DND-41 (cell line): ENCODE measurements at places on chromosomes 6 and 20.

DNA sequence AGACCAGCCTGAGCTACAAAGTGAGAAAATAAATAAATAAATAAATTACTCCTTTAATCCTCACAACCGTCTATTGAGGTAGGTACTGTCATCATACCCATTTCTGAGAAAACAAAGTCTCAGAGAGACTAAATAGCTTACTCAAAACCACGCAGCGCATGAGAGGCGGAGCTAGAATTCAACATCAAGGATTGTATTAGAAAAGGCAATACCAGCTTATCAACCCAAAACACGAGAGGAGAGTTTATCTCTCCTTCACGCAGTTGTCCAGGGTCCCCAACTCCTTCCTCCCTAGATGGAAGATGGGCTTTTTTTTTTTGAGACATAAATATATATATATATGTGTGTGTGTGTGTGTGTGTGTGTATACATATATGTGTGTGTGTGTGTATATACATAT lies 12.2 kb downstream of the HNF4A start:
- H3K27me3 ChIP-seq = peaks cover 7% of the 10 kb centered on the region
- no peaks in the 10 kb centered on the region for H3K4me1 ChIP-seq
- H3K36me3 ChIP-seq = no peaks in the 10 kb centered on the region
- no peak overlapping the region for H3K4me3 ChIP-seq
- H3K27ac ChIP-seq = no peak overlapping the region
- no peak for DNase-seq

GRCh38 chr6:52540286-52540902 lies 36.5 kb downstream of the TRAM2 start:
- no peak overlapping the region for H3K4me3 ChIP-seq
- DNase-seq = no peak
- H3K36me3 ChIP-seq = no peaks in the 10 kb centered on the region
- peaks cover 57% of the 10 kb centered on the region for H3K4me1 ChIP-seq
- H3K27me3 ChIP-seq = no peaks in the 10 kb centered on the region

DNA sequence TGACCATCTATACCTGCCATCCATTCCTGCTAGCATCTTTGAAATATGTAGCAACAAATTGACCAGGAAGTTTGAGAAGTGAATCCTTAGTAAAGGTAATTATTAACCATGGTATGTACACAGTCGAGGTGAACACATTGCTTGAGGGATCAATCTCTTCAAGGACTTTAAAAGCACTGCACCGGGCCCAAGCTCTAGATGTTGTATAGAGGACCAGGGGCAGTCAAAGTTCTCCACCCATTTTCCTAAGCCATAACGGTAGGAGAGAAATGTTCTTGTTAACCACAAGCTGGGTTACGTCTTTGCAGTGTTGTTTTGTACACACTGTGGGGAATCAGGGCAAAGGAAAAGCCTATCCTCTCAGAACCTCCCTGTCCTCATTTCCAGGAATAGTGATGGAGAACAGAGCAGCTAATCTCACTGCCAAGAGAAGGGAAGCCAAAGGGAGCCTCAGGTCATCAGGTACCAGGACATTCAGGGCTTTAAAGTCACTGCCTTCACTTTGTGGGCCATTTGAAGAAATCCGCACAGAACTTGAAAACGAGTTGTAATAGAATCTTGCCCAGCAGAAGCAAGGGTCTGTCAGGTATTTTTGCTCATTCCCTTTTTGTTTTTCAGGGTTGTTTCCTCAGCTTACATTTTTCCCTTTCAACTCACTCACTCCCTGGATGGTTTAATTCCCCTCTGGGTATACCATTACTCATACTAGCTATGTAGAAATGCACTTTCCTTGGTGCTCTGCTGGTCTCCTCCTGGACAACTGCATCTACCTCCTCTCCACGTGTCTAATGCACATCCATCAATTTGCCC lies 5.3 kb upstream of the PM20D2 start:
- H3K27ac ChIP-seq = no peak overlapping the region
- DNase-seq = no peak
- no peaks in the 10 kb centered on the region for H3K36me3 ChIP-seq
- no peaks in the 10 kb centered on the region for H3K27me3 ChIP-seq
- H3K4me3 ChIP-seq = no peak overlapping the region

- H3K27me3 ChIP-seq = no peaks in the 10 kb centered on the region
- no peak overlapping the region for H3K27ac ChIP-seq
- no peaks in the 10 kb centered on the region for H3K36me3 ChIP-seq
- H3K4me3 ChIP-seq = no peak overlapping the region
- no peaks in the 10 kb centered on the region for H3K4me1 ChIP-seq
- no peak for DNase-seq
Measured at GRCh38 chr6:12974551-12974950, 258.0 kb downstream of the PHACTR1 start.

DNA sequence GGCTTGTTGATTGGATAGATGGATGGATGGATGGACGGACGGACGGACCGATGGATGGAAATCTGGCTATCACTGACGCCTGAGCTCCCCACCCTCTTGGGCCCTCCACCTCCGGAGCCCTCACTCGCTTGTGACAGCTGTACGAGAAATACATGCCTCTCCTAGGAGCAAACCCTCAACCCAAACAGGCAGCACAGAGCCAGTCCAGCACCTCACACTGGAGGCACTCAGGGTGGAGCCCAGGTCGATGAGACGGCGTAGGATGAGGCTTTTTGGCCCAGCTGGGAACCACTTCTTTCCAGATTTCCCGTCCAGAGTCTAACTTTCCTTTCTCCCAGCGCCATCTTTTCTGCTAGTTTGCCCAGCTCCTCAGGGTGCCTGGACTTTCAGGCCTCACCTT lies 2.7 kb upstream of the LY6G5C start:
- H3K4me1 ChIP-seq = no peaks in the 10 kb centered on the region
- H3K4me3 ChIP-seq = no peak overlapping the region
- no peaks in the 10 kb centered on the region for H3K27me3 ChIP-seq

DNA sequence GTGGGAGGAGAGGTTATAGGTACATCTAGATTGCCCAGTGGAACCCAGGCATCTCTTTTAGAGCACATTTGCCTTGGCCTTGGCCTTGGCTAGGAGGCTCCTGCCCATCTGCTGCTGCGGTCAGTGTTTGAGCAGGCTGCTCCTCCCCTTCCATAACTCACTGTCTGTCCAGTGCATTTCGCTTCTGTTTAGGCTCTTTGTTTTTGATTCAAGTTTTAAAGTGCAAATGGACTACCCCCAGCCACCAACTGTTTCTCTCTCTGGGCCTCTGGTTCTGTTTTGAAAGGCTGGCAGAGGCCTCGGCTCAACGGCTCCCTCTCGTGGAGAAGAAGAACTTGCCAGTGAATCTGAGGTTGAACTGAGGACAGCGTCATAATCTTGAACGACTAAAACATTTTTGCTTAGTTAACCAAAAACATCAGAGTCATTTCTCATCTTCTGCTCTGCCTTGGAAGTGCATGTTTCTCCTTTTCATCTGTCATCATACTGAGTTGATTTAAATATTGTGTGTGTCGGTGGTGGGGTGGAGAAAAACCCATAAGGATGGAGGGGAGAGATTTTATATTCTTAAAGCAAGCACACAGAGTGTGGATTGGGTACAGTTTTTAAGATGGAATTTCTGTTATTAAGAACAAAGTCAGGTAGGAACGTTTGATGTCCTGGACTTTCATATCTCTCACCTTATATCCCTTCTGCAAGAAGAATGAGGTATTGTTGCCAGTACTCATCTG lies 171.4 kb downstream of the DTNBP1 start:
- DNase-seq = peak; percentile 60
- H3K27ac ChIP-seq = peak overlapping the region; percentile 37; the same call in 1 of the 2 replicates
- H3K4me1 ChIP-seq = no peaks in the 10 kb centered on the region
- H3K4me3 ChIP-seq = no peak overlapping the region

DNA sequence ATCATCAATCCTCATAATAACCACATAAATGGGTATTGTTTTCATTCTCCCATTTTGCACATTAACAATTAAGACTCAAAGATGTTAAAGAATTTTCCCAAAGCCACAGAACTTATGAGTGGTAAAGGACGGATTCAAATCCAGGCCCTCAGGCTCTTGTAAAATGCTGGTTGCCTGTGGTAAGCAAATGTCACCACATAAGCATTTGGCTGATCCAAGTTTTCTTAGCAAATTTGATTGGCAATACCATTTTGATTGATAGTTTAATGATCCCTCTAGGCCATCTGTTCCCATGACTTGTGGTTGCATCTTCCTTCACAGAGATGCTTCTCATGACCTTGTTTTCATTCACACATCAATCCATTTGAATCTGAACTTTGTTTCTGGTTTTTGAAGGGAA lies 252.0 kb upstream of the RIN2 start:
- no peaks in the 10 kb centered on the region for H3K27me3 ChIP-seq
- H3K27ac ChIP-seq = no peak overlapping the region
- DNase-seq = no peak
- H3K36me3 ChIP-seq = no peaks in the 10 kb centered on the region
- no peak overlapping the region for H3K4me3 ChIP-seq
